NCI-H1105 (cell line): ENCODE measurements at places on chromosomes 5 and 9.

GRCh38 chr5:40276426-40277102 is 403.2 kb upstream of the PTGER4 start:
- DNase-seq = no peak

GRCh38 chr5:21574961-21575360 is 1278.2 kb downstream of the CDH12 start:
- DNase-seq = peak; percentile 80

- no peak for DNase-seq
Measured at GRCh38 chr5:103424453-103425205, 138.0 kb downstream of the NUDT12 start.

GRCh38 chr5:151737431-151737830 is 21.0 kb downstream of the ATOX1 start:
- no peak for DNase-seq

DNA sequence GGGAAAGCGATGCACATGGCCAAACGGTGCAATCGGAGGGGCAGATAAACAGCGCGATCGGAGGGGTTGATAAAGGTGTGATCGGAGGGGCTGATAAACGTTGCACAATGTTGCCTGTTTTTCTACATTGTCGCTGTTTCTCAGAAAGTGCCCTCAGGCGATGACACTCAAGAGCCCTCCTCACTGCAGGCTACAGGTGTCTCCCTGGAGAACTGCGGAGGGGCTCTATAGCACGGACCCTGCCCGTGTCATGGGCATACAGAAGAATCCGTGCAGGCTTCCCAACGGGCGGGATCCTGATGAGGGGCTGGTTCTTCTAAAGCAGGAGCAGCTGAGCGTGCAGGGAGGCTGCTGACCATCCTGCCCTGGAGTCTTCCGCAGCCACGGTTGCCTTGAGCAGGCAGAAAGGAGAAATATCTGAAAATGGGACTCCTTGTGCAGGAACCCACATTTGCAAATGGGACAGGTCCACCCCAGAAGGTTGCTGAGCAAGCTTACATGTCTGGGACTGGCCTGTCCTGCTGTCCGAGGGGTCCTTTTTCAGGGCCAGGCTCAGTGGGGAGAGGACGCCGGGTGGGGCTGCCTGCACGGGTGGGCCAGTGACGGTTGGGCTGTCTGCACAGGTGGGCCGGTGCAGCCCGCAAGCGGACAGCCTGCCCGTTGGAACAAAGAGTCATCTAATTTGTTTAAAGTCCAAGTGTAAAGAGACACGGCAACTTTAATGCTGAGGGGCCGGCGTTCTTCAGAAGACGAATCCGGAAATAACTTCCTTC is 25.1 kb upstream of the LPCAT1 start:
- no peak for DNase-seq

GRCh38 chr5:143061161-143061945 is 291.2 kb downstream of the ARHGAP26 start:
- DNase-seq = no peak

- no peak for DNase-seq
Measured at GRCh38 chr9:113574441-113575262, 111.1 kb downstream of the RGS3 start.

DNA sequence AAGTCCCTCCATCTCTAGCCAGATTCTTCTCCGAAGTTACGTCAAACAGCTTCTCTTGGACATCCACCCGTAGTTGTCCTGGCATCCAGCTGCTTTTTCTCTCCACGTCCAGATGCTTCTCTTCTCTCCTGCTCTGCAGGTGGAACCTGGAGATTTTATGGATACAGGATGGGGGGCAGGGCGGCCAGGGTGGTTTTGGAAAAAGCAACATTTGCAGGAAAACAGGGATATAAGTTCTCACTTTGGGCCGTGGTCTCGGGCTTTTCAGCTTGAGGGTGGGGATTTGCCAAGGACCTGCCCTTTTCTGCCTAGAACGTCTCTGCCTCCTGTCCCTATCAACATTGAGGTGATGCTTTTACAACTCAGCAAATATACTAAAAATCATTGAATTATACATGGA is 1941.6 kb upstream of the C9orf72 start:
- DNase-seq = no peak

- DNase-seq = no peak
Measured at GRCh38 chr5:174078416-174078815, 32.9 kb downstream of the NSG2 start.

GRCh38 chr5:10632110-10632761 is 68.4 kb downstream of the ANKRD33B start:
- no peak for DNase-seq

- no peak for DNase-seq
Measured at GRCh38 chr9:133405508-133406438, 12.0 kb downstream of the REXO4 start.

DNA sequence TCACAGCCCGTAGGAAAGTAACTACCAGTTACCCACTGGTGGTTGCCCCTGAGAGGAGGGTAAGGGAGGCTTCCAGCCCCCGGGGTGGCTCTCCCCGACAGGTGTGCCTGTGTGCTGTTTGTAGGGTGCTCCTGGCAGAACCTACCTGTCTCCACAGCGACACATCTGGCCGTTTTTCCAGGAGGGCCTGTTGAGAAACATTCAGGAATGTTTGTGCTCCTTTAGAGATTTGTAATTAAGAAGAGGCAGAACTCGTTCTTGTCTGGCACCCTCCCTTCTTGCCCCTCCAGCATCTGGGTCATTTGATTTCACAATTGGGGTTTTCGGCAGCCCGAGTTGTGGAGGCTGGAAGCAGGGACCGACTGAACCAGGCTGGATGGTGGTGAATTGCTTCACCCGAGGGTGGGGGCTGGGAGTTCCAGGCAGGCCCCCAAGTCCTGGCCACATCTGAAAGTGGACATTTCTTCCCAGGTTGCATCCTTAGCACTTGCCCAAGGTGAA is 74.2 kb downstream of the WWC1 start:
- no peak for DNase-seq

DNA sequence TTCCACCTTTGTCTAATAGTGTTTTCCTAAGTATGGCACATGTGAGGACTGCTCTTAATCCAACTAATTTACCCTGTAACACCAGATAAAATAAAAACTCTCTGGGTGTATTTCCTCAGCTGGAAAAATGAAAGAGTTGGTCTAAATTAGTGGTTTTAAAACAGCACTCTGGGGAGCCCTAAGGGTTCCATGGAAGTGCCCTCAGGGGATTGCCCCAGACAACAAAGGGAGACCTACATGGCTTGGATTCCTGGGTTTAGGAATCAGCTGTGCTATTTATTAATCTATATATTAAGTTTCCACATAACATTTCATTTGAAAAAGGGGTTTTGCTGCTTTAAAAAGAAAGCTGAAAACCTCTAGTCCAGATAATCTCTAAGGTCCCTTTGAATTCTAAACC is 20.2 kb downstream of the ADAMTS6 start:
- DNase-seq = no peak

DNA sequence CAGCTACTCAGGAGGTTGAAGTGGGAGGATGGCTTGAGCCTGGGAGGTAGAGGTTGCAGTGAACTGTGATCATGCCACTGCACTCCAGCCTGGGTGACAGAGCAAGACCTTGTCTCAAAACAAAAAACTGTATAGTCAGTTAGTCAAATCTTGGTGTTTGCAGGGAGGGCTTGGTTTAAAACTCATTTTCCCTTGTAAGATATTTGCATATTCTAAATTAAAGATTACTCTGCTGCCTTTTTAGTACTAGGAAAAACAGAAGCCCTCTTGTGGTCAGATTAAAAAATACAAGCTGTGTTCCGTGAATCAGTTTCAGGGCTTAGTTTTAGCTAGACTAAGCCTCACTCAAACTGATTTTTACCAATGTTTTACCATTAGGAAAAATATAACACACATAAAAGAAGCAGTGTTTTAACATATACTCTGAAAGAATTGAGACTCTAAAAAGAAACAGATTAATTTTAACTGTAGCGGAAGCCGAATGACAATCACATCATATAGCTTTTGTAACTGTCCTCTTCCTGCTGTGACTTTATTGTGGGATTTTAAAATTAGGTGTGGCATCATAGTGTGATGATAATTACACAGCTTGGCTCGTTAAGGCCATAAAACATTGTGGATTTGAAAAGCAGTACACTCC is 84.9 kb upstream of the BASP1 start:
- DNase-seq = no peak

DNA sequence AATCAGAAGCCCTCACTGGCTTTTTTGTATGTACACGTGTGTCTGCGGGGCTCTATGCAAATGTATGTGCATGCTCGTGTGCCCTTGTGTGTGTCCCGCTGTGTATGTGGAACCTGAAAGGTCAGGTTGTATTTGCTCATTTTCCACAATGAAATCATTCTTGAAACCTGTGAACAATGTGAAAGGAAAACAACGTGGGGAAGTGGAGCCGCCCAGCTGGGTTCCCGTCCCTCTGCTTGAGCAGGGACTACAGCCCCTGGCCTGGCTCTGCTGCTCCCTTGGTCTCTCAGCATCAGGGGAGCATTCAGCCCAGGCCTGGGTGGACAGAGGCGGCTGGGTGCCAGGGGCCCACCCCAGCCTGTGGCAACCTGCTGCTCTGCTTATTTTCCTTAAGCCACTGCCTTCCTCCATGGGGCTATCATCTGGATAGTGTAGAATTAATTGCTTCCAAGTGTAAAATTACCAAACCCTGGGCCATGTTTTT is 3.0 kb downstream of the ECSCR start:
- DNase-seq = no peak

GRCh38 chr9:127402401-127403090 is 5.6 kb downstream of the SLC2A8 start:
- no peak for DNase-seq

DNA sequence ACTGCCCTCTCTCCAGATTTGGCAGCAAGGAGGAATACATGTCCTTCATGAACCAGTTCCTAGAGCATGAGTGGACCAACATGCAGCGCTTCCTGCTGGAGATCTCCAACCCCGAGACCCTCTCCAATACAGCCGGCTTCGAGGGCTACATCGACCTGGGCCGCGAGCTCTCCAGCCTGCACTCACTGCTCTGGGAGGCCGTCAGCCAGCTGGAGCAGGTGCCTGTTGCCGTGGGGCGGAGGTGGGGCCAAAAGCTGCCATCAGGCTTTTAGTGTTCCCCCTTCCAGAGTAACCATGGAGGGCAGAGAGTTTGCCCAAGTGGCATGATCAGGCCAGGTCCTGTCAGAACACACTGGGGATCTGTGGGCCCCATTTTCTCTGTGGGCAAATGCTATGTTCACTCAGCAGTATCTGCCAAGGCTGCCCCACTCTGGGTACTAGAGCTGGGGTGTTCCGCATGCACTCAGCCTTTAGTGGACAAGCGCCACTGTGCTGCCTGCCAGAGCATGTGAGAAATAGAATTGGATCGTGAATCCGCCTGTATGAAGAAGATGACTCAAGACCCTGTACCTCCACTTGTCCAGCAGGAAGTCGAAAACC is 117.1 kb downstream of the DAB2IP start:
- no peak for DNase-seq

- no peak for DNase-seq
Measured at GRCh38 chr5:31900296-31900865, 261.4 kb downstream of the PDZD2 start.

- DNase-seq = no peak
Measured at GRCh38 chr9:109315480-109316206, 5.2 kb downstream of the EPB41L4B start.

- DNase-seq = no peak
Measured at GRCh38 chr5:18497089-18497488, 862.8 kb downstream of the TAF11L14 start.

GRCh38 chr5:151086905-151087360 is 6.1 kb upstream of the TNIP1 start:
- DNase-seq = no peak

DNA sequence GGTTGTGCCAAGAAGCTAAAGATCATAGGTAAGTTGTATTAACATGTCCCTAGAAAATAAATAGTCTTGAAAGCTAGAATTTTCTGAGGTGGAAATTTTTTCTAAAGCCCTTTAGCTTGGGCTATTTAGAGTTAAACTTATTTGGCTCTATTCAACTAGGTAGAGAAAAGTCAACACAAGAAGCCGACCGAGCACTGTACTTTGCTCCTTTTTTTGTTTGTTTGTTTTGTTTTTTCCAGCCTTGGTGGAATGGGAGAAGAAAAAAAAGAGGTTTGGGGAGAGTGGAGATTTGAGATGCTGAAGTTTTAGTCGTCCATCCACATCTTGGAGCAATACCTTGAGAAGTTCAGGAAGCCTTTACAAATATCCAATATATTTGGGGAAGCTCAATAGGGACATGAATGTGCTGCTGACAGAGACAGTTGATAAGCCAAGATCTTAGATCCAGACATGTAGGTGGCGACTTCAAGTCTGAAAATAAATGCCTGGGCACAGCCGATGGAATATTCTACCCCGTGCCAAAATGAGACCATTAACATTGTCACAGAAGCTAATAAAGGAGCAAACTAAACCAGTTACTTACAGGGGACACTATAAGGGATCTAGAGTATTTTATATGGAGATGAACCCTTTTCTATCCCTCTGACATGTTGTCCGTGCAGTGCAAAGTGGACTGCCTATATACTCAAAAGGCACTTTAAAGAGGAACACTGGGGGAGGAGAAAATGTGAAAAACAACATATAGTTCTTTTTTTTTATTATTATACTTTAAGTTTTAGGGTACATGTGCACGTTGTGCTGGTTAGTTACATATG is 466.1 kb downstream of the PTPRD start:
- DNase-seq = no peak

GRCh38 chr5:71475788-71476384 is 20.4 kb downstream of the BDP1 start:
- no peak for DNase-seq

- no peak for DNase-seq
Measured at GRCh38 chr5:35248843-35249780, 18.8 kb upstream of the PRLR start.

DNA sequence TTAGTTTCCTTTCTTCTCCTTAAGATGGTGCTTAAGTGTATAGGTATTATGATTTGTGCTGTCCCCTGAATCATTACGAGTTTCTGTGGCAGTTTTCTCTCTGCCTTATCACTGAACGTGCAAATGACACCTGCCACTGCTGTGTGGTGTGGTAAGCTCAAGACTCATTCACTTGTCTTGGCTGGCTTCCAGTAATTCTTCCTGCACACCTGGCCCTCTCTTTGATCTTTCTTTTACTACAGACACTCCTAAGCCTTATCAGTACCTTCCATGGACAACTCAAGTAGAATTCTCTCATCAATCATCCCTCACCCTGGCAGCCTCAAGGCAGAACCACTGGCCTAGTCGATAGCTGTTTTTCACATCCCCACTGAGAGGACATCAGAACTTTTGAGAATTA is 82.6 kb upstream of the ADAMTS19 start:
- DNase-seq = peak; percentile 70

DNA sequence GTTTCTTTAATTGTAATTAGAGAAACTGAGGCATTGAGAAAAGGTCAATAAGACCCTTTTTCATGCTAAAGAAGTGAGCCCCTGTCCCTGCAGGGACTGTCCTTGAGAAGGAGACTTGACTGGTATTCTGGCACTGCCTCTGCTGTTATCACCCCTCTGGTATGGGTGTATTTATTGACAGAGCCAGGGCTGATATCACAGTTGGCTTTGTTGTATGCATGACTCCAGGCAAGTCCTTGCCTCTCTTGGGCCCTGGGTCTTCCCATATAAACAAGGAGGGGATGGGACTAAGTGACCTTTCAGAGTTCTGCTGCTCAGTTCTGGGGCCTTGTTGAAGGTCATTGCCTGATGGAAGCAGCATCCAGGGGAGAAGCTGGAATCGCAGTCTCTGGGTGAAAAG is 71.8 kb upstream of the PPARGC1B start:
- DNase-seq = no peak

GRCh38 chr5:68368311-68369022 is 152.9 kb downstream of the PIK3R1 start:
- no peak for DNase-seq
